ENCODE measurements at places on chromosomes 3 and 15.
A peak's percentile ranks its signal among the peaks of the same experiment; 100 is the strongest.

DNA sequence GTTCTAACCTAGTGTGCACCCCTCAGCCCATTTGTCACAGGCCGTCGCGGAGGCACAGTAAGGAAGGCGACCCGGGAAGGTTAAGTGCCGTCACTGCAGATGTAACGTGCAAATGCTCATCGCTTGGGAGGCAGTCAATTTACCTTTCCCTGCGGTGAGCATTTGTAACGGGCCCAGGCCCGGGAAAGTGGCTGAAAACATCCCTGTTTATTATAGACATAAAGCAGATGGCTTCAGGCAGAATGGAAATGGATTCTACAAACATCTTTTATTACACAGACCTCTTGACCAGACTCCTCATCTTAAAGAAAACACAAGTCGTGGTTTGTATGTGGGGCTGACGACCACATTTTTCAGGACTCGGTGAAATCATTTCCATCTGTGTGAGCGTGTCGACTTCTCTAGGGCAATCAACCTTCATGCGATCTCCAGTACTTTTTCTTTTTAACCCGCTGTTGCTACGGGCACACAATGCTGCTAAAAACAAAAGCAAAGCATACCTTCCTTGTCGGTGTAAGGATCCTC lies 43.6 kb downstream of the NMNAT3 start:
- DNase-seq, result no peak

DNA sequence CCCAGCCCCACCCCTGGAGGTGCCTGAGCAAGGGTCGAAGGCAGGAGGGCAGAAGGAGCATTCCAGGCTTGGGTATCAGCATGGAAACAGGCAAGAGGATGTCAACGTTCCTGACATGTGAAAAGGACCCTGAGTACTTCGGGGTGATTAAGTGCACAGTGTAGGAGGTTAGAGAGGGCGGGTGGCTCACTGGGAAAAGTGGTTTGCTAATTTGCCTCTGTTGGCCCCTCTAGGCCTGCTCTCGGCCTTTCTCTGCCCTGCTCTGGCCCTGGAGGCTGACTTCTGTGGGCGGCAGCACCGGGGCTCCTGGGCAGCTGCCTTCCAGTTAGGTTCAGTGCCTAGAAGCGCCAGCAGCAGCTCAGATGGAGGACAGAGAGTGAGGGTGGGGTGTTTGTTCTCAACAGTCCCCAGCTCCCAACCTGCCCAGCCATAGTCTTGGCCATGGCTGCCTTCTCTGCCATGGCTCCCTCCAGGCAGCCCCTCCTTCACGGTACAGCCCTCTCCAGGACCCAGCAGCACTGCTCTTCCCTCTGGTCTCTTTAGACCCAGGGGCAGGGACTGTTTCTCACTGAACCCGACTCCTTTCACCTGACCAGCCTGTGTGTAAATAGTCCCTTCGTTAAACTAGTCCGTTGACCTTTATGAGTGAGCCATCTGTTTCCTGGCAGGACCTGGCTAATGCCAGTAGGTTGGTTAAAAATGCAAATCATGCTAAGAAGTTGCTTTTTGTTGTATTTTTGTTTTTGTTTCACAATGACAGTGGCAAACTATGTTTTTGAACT lies 107.1 kb upstream of the TPM1 start:
- peak; percentile 18 for DNase-seq

DNA sequence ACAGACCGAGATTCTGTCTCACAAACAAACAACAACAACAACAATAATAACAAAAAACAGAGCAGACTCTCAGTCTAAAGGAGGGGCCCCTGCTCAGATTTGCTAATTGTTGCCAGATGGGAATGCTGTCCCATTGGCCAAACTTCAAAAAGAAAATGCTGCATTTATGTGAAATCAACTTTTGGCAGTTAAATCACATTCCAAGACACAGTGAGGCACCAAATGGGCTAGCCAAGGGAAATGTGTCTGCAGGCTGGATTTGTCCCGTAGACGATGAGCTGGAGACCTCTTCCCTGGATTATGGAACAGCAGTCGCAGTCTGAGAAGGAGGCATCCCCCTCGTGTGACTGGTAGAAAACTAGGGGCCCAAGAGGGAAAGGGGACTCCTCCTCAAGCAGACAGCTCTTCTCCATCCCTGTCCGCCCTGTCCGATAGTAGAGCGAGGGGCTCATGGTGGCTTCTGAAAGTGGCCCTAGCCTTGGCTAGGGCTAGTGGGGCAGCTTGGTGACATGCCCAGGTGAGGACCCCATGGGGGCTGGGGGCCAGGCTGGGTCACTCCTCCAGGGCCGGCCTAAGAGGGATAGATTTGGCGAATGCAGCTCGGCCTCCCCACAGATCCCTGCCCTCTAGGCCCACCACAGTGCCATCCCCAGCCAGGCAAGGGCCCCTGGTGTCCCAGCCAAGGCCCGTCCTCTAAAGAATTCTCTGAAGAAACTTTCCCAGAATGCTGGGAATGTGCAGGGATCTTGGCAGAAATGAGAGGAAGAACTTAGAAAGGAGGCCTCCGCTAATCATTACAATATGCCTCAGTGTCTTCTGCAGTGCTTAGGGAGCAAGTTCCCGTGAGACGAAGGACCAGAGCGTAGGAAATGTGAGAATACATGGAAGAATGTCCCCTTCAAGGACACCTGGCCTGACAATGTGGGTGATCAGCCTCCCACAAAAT lies 2.0 kb downstream of the SLC22A14 start:
- no peak for DNase-seq

DNA sequence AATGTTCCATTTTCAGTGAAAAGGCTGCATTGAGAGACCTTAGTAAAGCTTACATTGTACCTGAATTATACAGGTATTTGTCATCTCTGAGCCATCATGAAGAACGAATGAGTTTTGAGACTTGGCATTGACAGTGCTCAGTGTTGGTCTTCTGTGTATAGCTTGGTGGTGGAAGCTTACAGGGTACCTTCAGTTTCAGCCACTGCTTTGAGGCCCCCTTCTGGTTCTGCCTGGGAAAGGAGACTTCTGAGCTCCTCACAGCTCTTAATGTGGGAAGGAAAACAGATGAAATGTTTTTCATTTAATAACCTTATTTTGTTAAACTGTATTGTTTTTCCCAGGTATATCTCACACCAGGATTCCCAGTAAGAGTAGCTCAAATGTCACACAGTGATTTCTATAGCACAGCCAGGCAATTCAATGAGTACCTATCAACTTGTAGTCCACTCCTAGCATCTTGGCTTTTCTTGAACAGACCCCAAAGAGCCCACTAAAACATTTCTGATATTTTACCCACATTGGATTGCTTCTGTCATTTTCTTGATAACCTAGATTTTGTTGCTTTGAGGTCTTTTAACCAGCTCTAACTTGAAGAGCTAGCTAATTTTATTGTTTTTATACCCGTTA lies 5.6 kb downstream of the SERPINI1 start:
- no peak for DNase-seq

DNA sequence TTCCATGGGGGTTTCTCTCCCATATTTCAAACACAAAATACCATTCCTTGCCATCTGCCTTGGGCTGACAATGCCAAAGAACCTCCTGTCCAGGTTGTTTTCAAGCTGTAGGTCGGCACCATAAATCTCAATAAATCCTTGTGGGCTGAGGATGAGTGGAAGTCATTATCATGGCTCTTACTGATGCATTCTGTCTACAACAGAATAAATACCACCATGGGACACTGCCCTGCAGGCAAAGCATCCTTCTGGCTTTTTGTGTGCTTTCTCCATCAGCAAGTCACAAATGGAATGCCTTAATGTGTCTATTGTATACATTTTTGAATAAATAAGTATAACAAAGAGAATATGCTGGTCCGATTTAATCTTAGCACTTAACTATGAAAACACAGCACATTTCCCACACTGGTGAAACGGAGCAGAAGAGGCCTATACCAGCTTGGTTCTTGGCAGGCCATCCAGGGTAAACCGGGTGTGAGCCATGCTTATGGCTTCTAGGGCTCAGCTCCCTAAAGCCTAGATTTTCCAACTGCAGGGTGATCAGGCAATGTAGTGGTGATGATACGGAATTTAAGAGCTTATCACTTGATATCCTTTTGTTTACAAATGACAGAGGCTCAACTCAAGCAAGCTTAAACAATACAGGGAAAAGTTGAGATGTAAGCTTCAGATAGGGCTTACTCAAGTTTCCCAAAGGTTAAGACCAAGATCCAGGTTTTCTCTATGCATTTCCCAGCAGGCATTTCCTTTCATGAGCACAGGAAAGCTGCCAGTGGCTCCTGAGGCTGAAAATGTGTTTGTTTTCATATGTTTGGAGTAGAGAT lies 133.2 kb upstream of the LRTM1 start:
- no peak for DNase-seq

GRCh38 chr3:149812165-149812605 lies 830 bp upstream of the RNF13 start:
- peak; percentile 43 for DNase-seq

GRCh38 chr3:193813501-193813830 lies 220.5 kb downstream of the OPA1 start:
- no peak for DNase-seq

DNA sequence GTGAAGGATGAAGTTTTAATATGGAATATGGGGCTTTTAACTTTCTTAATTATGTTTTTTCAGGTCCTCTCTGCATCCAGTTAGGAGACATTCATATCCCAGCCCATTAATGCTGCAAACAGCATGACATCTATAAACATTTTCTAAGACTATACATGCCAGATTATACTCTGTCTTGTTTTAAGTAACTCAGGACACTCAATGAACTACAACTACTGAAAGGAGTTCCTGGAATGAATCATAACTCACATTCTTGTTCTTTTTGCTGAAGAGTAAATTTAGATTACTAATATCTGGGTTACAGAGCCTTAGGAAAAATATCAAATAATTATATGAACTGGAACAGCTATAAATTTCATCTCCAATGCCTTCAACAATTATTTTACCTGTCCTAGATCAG lies 167.4 kb downstream of the STAG1 start:
- DNase-seq, result no peak
